Dermis blood vessel endothelial cell (primary cell): ENCODE measurements at places on chromosomes 16 and 17. TPM values are rescaled to one million over a fixed set of nuclear protein-coding genes. Genes with fewer than 3 reads are reported as not detected.

Gene GPR142
- 0.09 and 0.68 TPM in 2 replicates for total RNA-seq

Gene CLEC3A
- not detected in 2 replicates for total RNA-seq

Gene KRTAP2-2
- not detected in 2 replicates for total RNA-seq

Gene HEATR9
- not detected in 2 replicates for total RNA-seq

Gene SARM1
- total RNA-seq: 4.2 and 5.1 TPM in 2 replicates

Gene ALDH3A1
- total RNA-seq: 0.85 and 0.93 TPM in 2 replicates

Gene DNASE1L2
- total RNA-seq: 0.51 and 0.56 TPM in 2 replicates

Gene TMC6
- 69.6 and 70.2 TPM in 2 replicates for total RNA-seq

Gene ZSCAN10
- total RNA-seq: not detected in 2 replicates

Gene HCRT
- total RNA-seq: not detected in 2 replicates

Gene CHRNE
- total RNA-seq: 0.85 and 3.6 TPM in 2 replicates

Gene LPO
- under 0.01 TPM in 1 of 2 replicates, not detected in the other for total RNA-seq

Gene MYO15B
- 7.5 and 28.4 TPM in 2 replicates for total RNA-seq

Gene RNF43
- not detected in 2 replicates for total RNA-seq

Gene KRTAP9-4
- total RNA-seq: not detected in 2 replicates

Gene C17orf67
- total RNA-seq: 3.2 and 4.1 TPM in 2 replicates

Gene PYDC1
- not detected in 2 replicates for total RNA-seq

Gene TTYH2
- 0.70 and 2.2 TPM in 2 replicates for total RNA-seq

Gene CES4A
- total RNA-seq: 1.4 and 1.7 TPM in 2 replicates

Gene GPR139
- not detected in 2 replicates for total RNA-seq

Gene RAPGEFL1
- 1.4 and 1.9 TPM in 2 replicates for total RNA-seq

Gene FOXF1
- 0.14 and 0.17 TPM in 2 replicates for total RNA-seq

Gene ZNF778
- 21.5 and 59.9 TPM in 2 replicates for total RNA-seq

Gene HAS3
- 3.6 and 4.5 TPM in 2 replicates for total RNA-seq
